ENCODE measurements at places on chromosomes 12 and 14. TPM values are rescaled to one million over a fixed set of nuclear protein-coding genes. Genes with fewer than 3 reads are reported as not detected.
A peak's percentile ranks its signal among the peaks of the same experiment; 100 is the strongest.

The PRH2 gene
- total RNA-seq = not detected

The KCNH3 gene
- total RNA-seq = 0.70 TPM

The CFAP54 gene
- 0.50 TPM for total RNA-seq

The TAS2R46 gene
- 1.5 TPM for total RNA-seq

The ENDOU gene
- total RNA-seq = not detected

The PRB2 gene
- total RNA-seq = not detected

The C3AR1 gene
- 1.6 TPM for total RNA-seq

The PLEKHG7 gene
- not detected for total RNA-seq

The DEPDC4 gene
- 1.2 TPM for total RNA-seq

DNA sequence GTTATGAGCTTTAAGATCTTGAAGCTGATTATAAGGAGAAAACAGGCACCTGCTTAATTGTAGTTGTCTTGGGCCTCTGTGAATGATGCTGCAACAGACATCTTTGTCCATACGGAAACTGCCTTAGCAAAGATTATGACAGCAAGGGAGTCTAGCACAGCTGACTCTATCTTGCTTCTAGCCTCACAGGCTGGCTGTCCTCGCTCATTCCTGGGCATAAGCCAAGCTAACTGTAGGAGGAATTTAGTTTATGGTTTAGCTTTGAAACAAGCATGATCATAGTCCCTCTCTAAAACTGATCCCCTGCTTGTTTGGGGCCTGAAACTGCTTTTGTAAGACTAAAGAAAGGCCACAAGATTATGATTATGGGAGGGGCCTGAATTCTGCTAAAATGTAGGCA lies 74.3 kb upstream of the C14orf132 start:
- no peak for DNase-seq
- H3K27me3 ChIP-seq = peaks cover 12% of the 10 kb centered on the region
- no peaks in the 10 kb centered on the region for H3K36me3 ChIP-seq
- H3K4me1 ChIP-seq = no peaks in the 10 kb centered on the region
- no peak overlapping the region for H3K4me3 ChIP-seq

- H3K27me3 ChIP-seq = no peaks in the 10 kb centered on the region
- H3K4me1 ChIP-seq = peaks cover 27% of the 10 kb centered on the region
- no peak for DNase-seq
These were observed 12.8 kb downstream of the PGF start for GRCh38 chr14:74942608-74943007.

DNA sequence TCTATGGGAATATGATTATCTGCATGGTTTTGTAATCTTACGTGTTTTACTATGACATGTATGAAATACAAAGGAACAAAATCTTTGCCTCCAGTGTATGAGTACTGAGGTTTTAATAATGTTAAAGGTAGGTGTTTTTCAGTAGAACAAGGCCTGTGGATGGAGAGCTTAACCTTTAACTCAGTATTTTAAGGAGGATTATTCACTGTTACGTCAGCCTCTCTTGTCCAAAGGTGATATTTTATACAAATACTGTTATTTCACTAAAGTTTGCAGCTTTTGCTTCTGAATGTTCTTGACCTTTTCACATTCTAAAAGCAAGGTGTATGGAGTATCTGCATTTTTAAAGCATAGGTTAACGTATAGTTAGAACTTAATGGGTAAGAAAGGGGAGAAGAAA lies 195.3 kb downstream of the ERC1 start:
- DNase-seq = no peak
- H3K27ac ChIP-seq = no peak overlapping the region
- H3K27me3 ChIP-seq = no peaks in the 10 kb centered on the region
- peaks cover 16% of the 10 kb centered on the region for H3K36me3 ChIP-seq
- H3K4me1 ChIP-seq = peaks cover 13% of the 10 kb centered on the region

DNA sequence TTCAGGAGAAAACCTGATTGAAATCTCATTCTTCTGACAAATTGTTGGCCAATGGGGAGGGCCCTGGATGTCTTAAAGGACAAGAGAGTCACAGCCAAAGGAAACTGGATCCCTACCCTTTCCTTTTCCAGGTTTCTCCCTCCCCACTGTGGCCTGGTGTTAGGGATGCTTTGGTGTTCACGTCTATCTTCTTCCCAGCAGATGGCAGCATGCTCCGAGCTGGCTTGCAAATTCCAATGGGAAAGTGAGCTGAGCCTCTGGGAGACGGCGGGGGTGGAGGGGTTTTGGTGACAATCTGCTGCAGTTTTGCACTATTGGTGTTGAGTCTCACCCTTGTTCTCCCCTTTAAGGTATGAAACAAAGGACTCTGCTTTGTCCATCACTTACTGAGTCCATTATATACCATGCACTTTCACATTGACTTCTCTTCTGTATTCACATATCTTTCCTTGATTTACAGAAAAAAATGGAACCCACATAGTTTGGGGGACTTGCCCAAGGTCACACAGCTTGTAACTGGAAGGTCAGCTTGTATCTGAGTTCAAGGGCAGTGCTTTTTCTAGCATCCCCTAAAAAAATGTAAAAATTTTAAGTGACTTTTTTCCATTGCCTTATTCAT lies 39.3 kb downstream of the CCDC177 start:
- no peak overlapping the region for H3K27ac ChIP-seq
- no peaks in the 10 kb centered on the region for H3K4me1 ChIP-seq
- H3K36me3 ChIP-seq = no peaks in the 10 kb centered on the region
- H3K4me3 ChIP-seq = no peak overlapping the region
- DNase-seq = no peak
- peaks cover 30% of the 10 kb centered on the region for H3K27me3 ChIP-seq

DNA sequence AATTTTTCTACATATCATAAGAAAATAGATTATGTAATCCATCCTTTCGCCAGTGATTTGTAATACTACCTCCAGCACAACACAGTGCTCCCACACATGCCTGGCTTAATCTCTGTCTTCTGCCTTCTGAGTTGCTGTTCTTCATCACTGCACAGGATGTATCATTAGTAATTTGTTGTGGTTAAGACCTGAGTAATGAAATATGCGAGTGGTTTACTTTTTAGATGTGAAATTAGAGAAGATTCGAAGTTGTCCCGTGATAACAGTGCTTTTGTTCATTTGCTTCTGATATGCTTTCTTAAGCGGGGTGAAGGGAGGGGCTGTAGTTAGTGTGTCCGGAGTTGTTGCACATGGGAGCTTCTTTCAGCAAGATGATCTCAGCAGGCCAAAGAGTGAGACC lies 18.1 kb downstream of the KRT85 start:
- DNase-seq = no peak
- H3K27me3 ChIP-seq = peaks cover 33% of the 10 kb centered on the region
- peaks cover 21% of the 10 kb centered on the region for H3K4me1 ChIP-seq
- no peak overlapping the region for H3K27ac ChIP-seq
- no peak overlapping the region for H3K4me3 ChIP-seq
- no peaks in the 10 kb centered on the region for H3K36me3 ChIP-seq

GRCh38 chr12:16307856-16308475 lies 30.5 kb upstream of the SLC15A5 start:
- no peak overlapping the region for H3K4me3 ChIP-seq
- H3K27me3 ChIP-seq = no peaks in the 10 kb centered on the region
- H3K4me1 ChIP-seq = no peaks in the 10 kb centered on the region
- DNase-seq = no peak
- H3K36me3 ChIP-seq = no peaks in the 10 kb centered on the region
- no peak overlapping the region for H3K27ac ChIP-seq

- H3K36me3 ChIP-seq = no peaks in the 10 kb centered on the region
- H3K27ac ChIP-seq = no peak overlapping the region
- DNase-seq = no peak
- no peaks in the 10 kb centered on the region for H3K27me3 ChIP-seq
- no peak overlapping the region for H3K4me3 ChIP-seq
These were observed 43.6 kb downstream of the RFLNA start for GRCh38 chr12:124338448-124338847.

DNA sequence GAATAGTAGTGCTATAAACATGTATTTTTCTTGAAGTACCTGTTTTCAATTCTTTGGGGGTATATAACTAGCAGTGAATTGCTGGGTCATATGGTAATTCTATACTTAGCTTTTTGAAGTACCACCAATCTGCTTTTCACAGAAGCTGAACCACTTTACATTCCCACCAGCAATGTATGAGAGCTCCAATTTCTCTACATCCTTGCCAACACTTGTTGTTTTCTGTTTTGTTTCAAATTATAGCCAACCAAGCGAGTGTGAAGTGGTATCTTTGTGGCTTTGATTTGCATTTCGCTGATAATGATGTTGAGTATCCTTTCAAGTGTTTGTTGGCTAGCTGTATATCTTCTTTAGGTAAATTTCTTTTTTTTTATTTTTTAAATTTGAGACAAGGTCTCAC lies 95.7 kb downstream of the PAPLN start:
- DNase-seq = no peak
- no peaks in the 10 kb centered on the region for H3K36me3 ChIP-seq
- no peak overlapping the region for H3K4me3 ChIP-seq
- H3K4me1 ChIP-seq = peaks cover 8% of the 10 kb centered on the region
- H3K27ac ChIP-seq = no peak overlapping the region
- H3K27me3 ChIP-seq = no peaks in the 10 kb centered on the region

DNA sequence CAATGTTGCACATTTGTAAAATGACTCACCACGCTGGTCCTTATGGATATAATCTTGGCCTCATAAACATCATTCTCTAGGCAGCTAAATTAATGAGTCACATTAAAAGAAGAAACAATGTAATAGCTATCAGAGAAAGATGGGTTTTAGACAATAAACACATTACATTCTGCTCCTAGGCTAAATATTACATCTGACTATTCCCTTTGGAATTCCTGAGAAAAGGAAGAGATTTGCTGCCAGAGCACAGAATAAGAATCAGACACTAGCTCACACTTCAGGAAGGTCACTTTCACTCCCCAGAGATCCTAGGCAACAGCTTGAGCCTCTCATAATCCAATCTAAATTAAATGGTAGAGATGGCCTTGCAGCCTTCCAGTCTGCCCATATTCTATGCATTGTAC lies 218.2 kb downstream of the PTPRO start:
- no peak for DNase-seq
- no peak overlapping the region for H3K27ac ChIP-seq
- peaks cover 7% of the 10 kb centered on the region for H3K27me3 ChIP-seq

DNA sequence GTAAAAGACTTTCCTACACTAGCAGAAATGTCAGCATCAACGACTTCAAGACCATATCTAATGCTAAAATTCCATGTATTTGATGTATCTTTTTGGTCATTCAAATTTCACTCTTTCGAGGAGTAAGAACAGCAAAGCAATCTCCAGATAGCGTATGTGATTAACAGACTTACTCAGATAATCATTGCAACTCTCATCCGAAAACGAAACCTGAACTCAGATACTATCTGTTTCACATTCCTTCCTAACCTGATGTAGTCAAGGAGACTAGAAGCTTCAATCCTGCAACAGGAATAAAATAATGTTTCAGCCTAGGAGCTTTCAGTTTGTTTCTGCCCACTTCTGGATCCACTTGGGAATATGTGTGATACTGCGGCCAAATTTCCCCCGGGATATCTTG lies 286.3 kb downstream of the NUAK1 start:
- H3K36me3 ChIP-seq = no peaks in the 10 kb centered on the region
- no peak overlapping the region for H3K4me3 ChIP-seq
- DNase-seq = no peak
- no peaks in the 10 kb centered on the region for H3K4me1 ChIP-seq

- no peak overlapping the region for H3K27ac ChIP-seq
- no peak for DNase-seq
- H3K4me1 ChIP-seq = no peaks in the 10 kb centered on the region
- no peak overlapping the region for H3K4me3 ChIP-seq
- no peaks in the 10 kb centered on the region for H3K27me3 ChIP-seq
- H3K36me3 ChIP-seq = no peaks in the 10 kb centered on the region
These were observed 33.8 kb upstream of the FGD4 start for GRCh38 chr12:32365473-32366064.

GRCh38 chr12:3042394-3042793 lies 34.8 kb upstream of the TSPAN9 start:
- no peak for DNase-seq
- no peak overlapping the region for H3K27ac ChIP-seq
- no peak overlapping the region for H3K4me3 ChIP-seq
- no peaks in the 10 kb centered on the region for H3K4me1 ChIP-seq
- no peaks in the 10 kb centered on the region for H3K36me3 ChIP-seq

DNA sequence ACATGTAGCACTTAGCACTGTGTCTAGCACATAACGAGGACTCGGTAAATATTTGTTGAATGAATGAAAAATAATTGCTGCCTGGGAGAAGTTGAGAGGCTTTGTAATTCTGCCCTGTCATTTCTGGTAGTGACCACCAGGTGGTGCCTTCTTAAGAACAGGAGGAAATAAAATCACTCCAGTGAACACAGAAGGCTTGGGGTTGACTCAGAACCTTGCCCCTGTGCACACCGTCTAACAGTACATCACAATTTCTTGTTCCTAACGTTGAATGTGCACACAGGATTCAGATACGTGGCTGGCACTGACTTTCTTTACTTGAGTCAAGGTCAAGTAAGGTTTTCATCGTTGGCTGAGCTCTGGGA lies 91.8 kb downstream of the RGS6 start:
- H3K27ac ChIP-seq = no peak overlapping the region
- peaks cover 43% of the 10 kb centered on the region for H3K27me3 ChIP-seq
- H3K4me3 ChIP-seq = no peak overlapping the region
- H3K4me1 ChIP-seq = no peaks in the 10 kb centered on the region

GRCh38 chr12:4267704-4268328 lies 5.7 kb upstream of the CCND2 start:
- DNase-seq = no peak
- no peaks in the 10 kb centered on the region for H3K36me3 ChIP-seq
- H3K4me1 ChIP-seq = peaks cover 27% of the 10 kb centered on the region
- peak overlapping the region; percentile 99 for H3K4me3 ChIP-seq

GRCh38 chr12:107436376-107436775 lies 249.2 kb upstream of the PWP1 start:
- no peak overlapping the region for H3K4me3 ChIP-seq
- H3K36me3 ChIP-seq = no peaks in the 10 kb centered on the region
- peaks cover 22% of the 10 kb centered on the region for H3K27me3 ChIP-seq
- H3K4me1 ChIP-seq = peaks cover 27% of the 10 kb centered on the region
- no peak for DNase-seq

GRCh38 chr12:3543826-3544225 lies 52.8 kb downstream of the PRMT8 start:
- no peak overlapping the region for H3K4me3 ChIP-seq
- no peaks in the 10 kb centered on the region for H3K36me3 ChIP-seq
- H3K4me1 ChIP-seq = no peaks in the 10 kb centered on the region
- no peak for DNase-seq

- H3K4me3 ChIP-seq = no peak overlapping the region
- peaks cover 12% of the 10 kb centered on the region for H3K27me3 ChIP-seq
- no peaks in the 10 kb centered on the region for H3K36me3 ChIP-seq
- no peak overlapping the region for H3K27ac ChIP-seq
- H3K4me1 ChIP-seq = peaks cover 18% of the 10 kb centered on the region
These were observed 1.5 kb downstream of the SAMD15 start for GRCh38 chr14:77378701-77379100.

Measured in natural killer cell treated with Interleukin-12 subunit alpha and Interleukin-12 subunit beta and Interleukin-15 and Interleukin-18, amount 100 ng/mL, for 72 hours (primary cell).